SW 1271 (cell line): ENCODE measurements at places on chromosomes 6 and 20.

GRCh38 chr6:158222066-158222465 lies 53.9 kb downstream of the GTF2H5 start:
- no peak for DNase-seq

DNA sequence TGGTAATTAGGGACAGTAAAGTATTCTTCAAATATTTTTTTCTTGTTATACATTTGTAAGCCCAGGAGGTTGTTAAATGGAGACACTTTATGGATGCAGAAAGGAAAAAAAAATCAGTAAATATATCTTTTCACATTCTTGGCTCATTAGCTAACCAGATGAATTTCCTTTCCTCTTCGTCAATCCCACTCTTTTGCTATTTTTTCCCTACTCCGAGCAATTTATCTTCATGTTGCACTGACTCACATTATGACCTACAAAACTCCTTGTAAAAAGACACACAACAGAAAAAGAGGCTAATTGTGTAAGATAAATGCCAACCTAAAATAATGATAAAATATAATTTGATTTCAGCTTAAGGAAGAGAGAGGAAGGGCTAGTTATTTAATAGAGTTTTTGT lies 472.9 kb upstream of the ZNF337 start:
- DNase-seq: no peak

DNA sequence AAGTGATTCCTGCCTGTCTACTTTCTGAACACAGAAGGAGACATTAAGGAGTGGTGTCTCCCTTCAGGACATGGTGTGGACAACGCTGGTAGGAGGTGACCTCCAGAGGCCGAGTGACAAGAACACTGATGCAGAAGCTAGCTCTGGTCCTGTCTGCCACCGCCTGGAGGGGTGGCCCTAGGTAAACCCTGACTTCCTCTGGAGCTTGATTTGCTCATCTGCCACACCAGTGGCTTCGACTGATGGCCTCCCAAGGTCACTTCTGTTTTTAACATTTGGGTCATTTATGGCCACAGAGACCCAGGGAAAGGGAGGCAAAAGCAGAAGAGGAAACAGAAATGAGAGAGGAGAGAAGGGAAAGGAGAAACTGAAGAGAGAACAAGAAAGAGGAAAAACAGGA lies 49.4 kb upstream of the SLC22A23 start:
- DNase-seq: no peak

- no peak for DNase-seq
These were observed 6.1 kb downstream of the SAMD3 start for GRCh38 chr6:130216620-130217019.
